ENCODE measurements at places on chromosomes 4 and X.

DNA sequence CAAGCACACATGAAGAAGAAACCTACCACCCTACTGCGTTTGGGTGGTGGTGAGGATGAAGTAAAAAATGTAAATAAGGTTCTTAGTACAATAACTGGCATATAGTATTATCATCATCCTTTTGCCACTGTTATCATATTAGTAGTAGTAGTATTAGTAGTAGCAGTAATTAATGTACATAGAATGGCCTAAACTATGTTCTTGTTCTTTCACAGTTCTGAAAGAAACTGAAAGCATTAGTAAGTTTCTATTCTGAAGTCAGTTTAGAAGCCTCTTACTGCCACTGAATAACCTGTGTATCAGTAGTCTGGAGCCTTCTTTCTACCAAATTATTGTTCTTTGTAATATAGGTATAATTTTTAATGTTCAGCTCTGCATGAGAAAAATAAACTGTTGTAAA, 21.0 kb downstream of the COL4A6 start:
- DNase-seq = no peak

GRCh38 chrX:139538907-139539790, 8.6 kb downstream of the F9 start:
- DNase-seq = no peak

- no peak for DNase-seq
These were observed 443.9 kb downstream of the INPP4B start for GRCh38 chr4:142402156-142402555.

DNA sequence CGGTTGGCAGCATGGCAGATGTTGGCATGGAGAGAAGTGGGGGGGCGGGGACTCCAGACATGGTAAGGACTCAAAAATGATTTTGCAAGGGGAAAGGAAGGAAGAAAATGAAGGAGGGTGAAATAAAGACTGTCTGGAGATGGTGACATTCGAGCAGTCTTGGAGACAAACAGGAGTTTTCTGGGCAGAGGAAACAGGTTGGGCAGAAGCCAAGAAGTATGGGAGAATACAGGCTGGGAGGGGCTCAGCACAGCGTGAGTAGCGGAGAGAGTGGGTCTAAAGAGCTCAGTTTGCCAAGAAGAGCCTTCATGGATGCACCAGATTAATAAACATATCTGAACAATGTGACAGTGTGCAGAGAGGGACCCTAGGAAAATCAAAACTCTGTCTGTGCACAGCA, 13.3 kb upstream of the CRMP1 start:
- no peak for DNase-seq

DNA sequence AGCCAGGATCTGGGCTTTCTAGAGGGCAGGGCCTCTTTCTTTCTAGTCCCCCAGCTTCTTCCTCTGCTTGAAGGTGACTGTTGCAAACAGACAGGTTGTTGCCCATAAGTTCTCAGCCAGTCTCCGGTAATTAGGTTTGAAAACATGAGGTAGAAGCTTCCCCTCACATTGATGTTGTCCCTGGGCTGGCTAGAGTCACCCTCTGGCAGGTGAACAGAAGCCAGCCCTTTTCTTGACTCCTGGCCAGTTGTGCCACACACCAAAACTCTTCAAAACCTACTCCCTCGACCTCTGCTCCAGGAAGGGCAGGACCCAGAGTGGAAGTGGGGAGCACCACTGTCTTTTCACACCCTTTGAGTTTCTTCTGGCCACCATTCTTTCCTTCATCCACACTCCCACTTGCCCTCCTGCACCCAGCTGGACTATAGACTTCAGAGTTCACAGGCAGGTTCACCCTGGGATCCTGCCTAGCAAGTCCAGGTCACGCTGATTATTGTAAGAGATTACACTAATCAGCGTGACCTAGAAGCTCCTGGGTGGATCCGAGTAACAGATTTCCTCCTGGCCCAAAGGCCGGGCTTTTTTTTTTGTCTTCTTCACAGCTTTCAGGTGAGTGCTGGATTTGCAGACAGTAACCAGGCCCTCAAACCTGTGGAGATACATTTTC, 37.4 kb upstream of the ARHGAP6 start:
- DNase-seq = no peak

GRCh38 chrX:136275553-136275952, 24.4 kb upstream of the MAP7D3 start:
- no peak for DNase-seq

Measured in T-helper 22 cell (primary cell).